ENCODE measurements at places on chromosomes 1 and 21. TPM values are rescaled to one million over a fixed set of nuclear protein-coding genes. Genes with fewer than 3 reads are reported as not detected.
A peak's percentile ranks its signal among the peaks of the same experiment; 100 is the strongest.

RGS8 gene
- not detected for polyA plus RNA-seq

RNU1-2 gene
- polyA plus RNA-seq, result under 0.01 TPM

GRCh38 chr1:84642774-84643173 is 47.5 kb downstream of the SSX2IP start:
- no peak for DNase-seq

DNA sequence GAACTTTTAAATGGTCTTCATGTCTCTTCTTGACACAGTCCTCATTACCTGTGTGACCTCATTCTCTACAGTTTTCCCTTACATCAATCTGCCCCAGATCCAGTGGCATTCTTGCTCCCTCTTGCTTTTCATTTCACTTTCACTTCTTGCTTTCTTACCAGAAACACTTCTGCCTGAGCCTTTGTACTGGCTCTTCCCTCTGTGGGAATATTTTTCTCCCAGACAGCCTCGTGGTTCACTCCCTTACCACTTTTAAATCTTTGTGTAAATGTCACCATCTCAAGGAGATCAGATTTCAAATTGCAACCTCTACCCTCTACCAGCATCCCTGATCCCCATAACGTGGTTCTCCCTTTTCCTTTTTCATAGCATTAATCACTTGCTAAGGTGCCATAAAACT is 73.2 kb downstream of the DISC1 start:
- no peak for DNase-seq

DNA sequence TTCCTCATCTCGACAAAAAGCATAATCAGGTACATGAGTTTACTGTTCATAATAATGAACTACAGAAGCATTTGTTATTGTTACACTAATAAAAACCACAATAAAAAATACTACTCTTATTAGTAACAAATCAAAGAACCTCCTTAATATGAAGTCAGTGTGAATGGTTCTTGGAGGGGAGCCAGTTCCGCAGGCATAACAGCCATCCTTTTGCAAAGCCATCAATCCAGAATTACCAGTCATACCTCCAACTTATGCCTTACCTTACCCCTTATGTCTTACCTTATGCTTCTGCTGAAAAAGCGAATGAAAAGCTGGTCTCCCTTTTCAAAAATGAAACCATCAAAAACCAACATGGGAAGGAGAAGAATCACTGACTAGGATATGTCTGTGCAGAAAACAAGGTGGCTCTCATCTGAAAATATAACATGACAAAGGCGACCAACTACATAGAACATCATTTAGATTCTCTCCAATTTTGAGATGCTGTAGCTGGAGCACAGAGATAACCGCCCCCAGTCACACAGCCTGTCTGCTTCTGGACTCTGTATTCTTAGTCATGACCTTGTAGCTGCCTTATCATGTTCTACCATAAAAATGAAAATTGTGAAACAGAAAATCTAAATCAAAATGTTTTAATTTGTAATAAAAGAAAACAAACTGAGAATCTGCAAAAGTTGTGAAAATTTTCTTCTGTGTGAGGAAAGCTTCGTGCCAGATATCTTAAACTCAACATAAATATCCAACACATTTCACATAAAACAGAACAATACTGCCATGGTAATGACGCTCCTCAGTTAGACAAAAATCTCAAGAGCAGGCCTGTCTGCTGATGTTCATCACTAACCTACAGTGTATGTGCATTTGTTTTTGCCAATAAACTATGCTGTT is 438.2 kb downstream of the SMYD3 start:
- no peak for DNase-seq

GRCh38 chr21:36478207-36478701 is 1.7 kb downstream of the CLDN14 start:
- peak; percentile 85 for DNase-seq

Data from endothelial cell of umbilical vein (primary cell).